Neural progenitor cell (in vitro differentiated cells): ENCODE measurements at places on chromosomes 5 and 9.

- peak; percentile 55 for DNase-seq
These were observed 52.0 kb upstream of the DAPK1 start for GRCh38 chr9:87445646-87446045.

DNA sequence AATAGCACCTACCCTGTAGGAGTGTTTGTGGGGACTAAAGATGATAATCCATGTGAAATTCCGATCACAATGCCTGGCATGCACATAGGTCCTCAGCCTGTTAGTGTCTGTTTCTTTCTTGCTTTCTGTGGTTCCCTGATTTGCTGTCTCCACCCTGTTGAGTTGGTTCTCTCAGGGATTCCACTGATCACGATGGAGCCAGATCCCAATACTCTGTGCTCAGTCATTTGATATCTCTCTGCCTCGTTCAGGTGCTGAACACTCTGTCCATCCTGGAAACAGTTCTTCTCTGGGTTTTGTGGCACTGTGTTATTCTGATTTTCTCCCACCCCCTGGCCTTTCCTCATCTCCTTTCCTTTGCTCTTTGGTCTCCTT, 60.8 kb downstream of the ARHGAP26 start:
- DNase-seq, result no peak

GRCh38 chr5:151214614-151215545, 9.0 kb downstream of the CCDC69 start:
- DNase-seq, result no peak

GRCh38 chr5:156778139-156778706, 71.9 kb upstream of the PPP1R2B start:
- DNase-seq, result no peak

DNA sequence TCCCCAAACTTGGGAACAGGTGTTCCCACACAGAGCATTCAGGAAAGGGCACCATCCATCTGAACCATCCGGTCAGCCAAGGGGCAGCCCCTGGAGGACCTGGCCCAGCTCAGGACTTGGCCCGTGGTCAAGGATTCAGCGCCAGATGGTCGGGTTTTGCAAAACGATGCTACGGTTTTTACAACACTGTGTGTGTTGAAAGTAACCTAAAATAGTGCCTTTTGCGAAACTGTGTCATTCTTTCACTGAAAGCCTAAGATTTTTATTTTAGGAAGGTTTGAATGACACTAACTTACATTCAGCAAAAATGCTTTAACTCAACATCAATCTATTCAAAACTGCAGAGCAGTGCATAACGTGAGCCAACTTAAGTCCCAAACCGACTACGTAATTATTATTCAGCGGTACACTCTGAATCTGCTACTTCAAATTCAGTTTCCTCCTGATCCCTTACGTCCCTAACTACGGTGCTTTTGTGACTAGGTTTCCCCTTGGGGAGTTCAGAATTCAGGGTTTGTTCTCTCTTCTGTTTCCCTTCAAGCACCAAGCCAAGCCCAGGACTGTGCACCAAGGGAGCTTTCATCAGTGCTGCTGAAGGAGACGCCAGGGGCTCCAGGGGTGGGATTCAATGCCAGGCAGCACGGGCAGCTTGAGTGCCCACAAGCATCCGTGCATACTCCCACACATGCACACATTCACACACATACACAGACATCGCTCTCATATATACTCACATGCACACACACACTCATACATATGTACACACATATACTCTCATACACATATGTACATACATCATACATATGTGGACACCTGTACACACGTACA, 25.8 kb downstream of the LPCAT1 start:
- DNase-seq, result no peak

DNA sequence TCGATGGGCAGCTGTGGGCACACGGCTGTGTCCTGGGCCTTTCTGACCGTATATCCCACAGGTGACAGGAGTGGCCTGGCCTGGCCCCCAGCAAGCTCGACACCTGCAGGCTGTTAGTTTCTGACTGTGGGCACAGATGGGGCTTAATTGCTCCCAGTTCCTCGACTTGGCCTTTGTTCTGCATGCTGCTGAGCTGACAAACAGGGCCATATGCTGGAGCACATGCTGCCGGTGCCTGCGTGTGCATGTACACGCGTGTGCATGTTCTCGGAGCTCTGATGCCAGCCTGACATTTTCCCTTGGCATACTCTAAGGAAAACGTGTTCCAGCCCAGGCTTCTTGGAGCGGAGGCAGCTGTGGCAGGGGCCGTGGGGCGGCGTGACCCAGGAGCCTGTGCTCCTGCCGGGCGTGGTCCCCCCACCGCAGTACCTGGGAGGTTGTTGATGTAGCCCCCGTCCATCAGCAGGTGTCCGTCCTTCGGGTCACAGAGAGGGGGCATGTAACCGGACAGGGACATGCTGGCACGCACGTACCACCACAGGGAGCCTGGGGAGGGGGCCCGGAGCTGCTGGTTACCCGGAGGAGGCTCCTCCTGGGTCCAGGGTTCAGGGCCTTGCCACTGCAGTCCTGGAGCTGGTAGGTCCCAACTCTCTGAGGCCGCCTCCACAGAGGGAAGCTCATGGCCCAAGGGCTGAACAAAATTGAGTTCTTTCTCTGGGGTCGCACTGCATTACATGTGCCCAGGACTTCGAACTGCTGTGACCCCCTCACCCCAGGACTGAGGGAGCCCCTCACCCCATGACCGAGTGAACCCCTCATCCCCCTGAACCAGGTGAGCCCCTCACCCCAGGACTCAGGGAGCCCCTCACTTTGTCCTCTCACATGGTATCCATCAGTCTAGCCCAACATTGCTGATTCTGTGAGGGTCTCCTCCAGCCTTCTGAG, 4.1 kb upstream of the NSMF start:
- DNase-seq, result no peak

GRCh38 chr5:60026161-60026560, 132.6 kb upstream of the PDE4D start:
- no peak for DNase-seq

DNA sequence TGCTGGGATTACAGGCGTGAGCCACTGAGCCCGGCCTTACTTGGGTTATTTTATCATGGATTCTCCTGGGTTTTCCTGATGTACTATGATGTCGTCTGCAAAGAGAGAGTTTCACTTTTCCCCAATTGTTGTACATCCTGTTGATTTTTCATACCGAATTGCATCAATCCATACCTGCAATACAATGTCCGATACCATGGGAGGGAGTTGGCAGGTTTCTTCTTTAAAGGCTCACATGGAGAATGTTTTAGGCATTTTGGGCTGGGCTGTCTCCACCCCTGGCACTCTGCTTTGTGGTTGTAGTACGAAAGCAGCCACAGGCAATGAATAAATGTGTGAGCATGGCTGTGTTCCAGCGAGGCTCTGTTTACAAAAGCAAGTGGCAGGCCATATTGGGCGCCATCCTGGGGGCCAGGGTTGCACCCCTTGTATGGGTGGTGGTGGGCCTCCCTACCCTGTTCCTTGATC, 35.1 kb upstream of the EXOC3 start:
- DNase-seq, result no peak

DNA sequence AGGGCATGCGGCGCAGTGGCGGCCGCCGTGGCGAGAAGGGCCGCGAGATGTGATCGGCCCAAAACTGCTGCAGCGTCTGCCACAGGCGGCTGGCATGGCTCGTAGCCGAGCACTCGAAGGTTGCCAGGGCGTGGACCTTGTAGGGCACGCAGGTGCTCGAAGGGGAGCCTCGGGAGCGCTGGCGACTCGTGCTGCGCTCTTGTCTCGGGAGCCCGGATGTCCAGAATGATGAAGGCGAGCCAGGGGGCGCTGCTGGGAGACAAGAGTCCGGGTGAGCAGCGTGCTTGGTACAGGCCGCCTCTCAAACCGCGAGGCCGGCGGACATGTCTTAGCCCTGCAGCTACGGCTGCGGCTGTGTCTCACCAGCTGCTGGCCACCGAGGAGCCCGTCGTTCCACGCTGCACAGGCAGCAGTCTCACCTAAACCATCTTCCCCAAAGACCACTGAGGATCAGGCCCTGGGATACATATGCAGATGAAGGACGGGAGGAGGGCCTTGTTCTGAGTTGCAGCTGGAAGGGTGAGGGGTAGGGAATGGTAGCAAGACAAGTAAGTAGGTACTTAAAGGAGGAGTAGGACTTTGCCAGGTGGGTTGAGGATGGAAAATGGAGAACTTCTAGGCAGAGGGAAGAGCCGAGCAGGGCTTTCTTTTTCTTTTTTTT, 1.7 kb downstream of the CBY3 start:
- DNase-seq, result peak; percentile 72

DNA sequence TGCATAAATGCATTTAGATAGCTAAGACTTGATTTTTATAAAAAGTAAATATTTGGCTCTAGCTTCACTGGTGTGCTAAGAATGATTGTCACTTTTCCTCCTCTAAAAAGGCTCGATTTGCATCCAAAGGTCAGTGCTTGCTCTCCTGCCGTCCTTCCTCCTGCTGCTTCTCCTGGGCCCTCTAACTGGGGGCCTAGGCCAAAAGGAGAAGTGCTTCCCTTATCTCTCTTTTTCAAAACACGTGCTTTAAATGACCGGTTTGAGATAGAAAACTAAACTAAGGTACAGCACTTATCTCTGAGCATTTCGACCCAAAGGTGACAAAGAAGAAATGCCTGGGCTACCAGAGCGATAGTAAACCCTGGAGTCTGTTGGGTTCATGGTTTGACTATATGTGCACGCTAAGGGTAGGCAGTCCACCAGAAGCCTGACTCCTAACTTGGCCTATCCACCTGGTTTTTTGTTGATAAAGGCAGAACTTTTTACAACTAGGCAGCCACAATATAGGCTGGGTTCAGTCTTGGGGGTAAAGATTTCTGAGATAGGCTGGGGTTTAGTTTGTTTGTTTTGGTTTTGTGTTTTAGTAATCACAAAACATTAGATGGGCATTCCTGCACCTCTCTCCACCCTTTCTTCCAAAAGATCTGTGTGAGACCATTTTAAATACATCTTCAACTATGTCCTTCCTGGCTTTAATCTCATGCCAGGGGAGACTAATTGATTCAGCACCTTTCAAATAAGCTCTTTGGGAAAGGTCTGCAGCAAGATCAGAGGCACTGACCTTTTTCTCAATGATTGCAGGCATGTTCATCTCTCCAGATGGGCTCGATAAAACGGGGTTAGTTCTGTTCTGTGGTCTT, 3.8 kb downstream of the NR2F1-AS1 start:
- peak; percentile 22 for DNase-seq

DNA sequence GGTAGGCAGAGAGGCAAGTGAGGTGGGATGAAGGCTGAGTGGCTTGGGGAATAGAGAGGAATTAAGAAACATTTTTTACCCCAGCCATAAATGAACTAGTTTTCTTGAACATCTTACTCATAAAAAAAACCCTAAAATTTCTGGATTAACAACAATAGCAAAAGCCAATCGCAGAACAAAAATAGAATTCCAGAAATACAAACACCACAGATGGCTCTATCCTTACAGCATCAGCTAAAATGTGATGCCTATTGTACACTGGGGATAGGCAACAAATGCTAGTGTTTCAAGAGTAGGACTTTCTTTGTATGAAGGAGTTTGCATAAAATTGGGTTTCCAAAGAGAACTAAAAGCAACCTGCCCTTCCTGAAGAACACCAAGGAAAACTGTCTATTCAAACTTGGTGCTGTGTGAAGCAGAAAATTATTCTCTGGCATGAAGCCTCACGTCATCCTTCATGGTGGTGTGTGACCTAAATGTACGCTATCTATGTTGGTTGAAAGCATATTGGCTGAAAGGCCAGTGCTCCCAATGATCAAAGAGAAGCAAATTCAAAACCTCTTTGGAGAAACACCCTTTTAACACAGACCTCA, 82.9 kb downstream of the JAKMIP2 start:
- no peak for DNase-seq

DNA sequence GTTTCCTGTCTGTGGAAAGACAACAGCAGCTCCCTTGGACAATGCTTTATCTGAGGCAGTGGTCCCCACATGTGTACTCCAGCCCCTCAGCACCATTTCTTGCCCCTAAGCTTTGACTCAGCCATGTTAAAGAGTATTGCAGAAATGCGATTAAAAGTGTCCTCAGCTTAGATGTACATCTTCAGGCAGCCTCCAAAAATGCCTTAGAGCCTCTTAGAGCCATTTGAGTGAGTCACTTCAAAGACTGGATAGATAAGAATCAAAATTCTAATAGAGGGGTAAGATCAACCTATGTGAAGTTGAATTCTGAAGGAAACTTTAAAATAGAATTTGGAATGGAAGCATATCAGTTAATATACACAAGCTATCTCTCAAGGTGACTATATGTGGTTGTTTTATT, 296.3 kb downstream of the ADAMTS6 start:
- no peak for DNase-seq

- DNase-seq, result no peak
These were observed 104.4 kb downstream of the EGFLAM start for GRCh38 chr5:38362713-38363112.

GRCh38 chr9:110330484-110331105, 7.1 kb downstream of the TXNDC8 start:
- no peak for DNase-seq

- DNase-seq, result no peak
These were observed 4.3 kb downstream of the MTRR start for GRCh38 chr5:7873216-7873615.

GRCh38 chr5:169226895-169227294, 74.0 kb downstream of the SLIT3 start:
- DNase-seq, result no peak

GRCh38 chr5:6849316-6850105, 136.3 kb downstream of the TENT4A start:
- DNase-seq, result no peak
